ACHN (cell line): ENCODE measurements at places on chromosomes 7 and 10.

GRCh38 chr10:129098517-129098916 lies 368.5 kb upstream of the MGMT start:
- DNase-seq, result no peak

- peak; percentile 46 for DNase-seq
These were observed 42.8 kb upstream of the PRSS58 start for GRCh38 chr7:142300689-142301088.

- no peak for DNase-seq
These were observed 203.0 kb upstream of the MDFIC start for GRCh38 chr7:114718861-114719260.

DNA sequence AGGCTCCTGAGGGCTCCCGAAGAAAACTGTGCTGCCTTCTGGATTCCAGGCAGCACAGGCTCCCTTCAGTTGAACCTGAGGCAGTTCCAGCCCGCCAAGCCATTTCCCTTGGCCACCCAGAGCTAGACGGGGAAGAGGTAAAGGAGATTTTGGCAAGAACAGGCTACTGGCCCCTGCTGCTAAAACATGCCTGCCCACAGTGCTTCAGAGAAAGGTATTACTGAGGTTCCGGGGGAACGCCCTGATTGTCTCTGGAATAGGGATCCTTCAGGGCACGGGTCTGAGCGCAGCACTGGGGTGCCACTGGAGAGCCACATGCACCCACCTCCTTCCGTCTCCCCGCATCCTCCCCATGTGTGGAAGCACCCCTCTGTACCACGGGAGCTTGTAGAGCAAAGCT lies 247.4 kb downstream of the BAMBI start:
- no peak for DNase-seq

- no peak for DNase-seq
These were observed 560.1 kb downstream of the PARD3 start for GRCh38 chr10:34255035-34255434.

GRCh38 chr7:88386665-88387156 lies 80.0 kb upstream of the STEAP4 start:
- no peak for DNase-seq

- DNase-seq, result peak; percentile 100
These were observed 143.2 kb downstream of the JAZF1 start for GRCh38 chr7:28037220-28038010.

- no peak for DNase-seq
These were observed 175.5 kb upstream of the PLXDC2 start for GRCh38 chr10:19640566-19641263.

DNA sequence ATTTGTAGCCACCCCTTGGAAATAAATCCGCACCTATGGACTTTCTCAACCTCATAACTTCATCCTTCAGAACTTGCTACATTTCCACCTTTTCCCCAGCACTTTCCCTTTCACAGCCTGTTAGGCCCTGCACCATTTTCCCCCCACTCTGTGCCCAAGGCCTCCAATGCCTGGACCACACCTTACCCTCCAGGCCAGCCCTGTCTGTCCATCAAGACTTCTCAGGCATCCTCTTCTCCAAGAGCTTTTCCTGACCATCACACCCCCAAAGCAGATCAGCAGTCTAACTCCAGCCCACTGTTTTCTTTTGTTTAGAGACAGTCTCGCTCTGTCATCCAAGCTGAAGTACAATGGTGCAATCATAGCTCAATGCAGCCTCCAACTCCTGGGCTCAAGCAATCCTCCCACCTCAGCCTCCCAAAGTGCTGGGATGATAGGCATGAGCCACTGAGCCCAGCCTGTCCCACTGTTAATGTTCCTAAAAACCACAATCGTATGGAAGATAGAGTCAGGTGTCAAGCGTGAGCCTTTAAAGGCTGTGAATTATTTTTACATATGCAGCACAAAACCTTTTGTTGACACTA lies 116.8 kb downstream of the PARD3 start:
- peak; percentile 42 for DNase-seq

DNA sequence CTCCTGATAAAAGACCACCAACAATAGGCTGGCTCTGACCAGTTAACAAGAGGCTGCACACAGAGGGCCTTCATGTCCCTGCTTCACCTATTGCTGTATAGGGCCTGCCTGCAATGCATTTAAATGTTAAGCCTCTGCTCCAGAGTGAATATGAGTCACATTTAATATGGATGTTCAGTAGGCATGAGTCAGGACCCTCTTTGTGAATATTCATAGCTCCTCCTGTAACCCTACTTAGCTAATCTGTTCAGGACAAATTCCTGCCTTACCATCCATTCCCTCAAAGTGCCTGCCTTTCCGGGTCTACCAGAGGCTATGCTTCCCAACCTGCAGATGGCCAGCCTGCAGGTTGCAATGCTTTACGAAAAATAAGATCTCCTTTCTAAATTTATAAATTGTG lies 32.5 kb downstream of the ARHGAP22 start:
- no peak for DNase-seq

- no peak for DNase-seq
These were observed 13.6 kb downstream of the EIF4EBP2 start for GRCh38 chr10:70417568-70417967.

GRCh38 chr7:94005753-94006152 lies 1.6 kb upstream of the BET1 start:
- DNase-seq, result no peak

DNA sequence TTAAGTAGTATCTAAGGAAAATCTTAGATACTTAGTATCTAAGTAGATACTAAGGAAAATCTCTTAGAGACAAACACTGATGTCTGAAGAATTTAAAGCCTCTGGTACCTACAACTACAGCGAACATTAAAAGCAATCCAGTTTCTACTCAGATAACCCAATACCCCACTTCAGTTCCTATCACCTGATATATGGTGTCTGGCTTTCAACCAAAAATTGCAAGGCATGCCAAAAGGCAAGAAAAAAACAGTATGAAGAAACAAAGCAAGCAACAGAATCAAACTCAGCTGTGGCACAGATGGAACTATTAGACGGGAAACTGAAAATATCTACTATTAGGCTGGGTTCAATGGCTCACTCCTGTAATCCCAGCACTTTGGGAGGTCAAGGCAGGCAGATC lies 31.1 kb downstream of the ARHGAP12 start:
- DNase-seq, result no peak

DNA sequence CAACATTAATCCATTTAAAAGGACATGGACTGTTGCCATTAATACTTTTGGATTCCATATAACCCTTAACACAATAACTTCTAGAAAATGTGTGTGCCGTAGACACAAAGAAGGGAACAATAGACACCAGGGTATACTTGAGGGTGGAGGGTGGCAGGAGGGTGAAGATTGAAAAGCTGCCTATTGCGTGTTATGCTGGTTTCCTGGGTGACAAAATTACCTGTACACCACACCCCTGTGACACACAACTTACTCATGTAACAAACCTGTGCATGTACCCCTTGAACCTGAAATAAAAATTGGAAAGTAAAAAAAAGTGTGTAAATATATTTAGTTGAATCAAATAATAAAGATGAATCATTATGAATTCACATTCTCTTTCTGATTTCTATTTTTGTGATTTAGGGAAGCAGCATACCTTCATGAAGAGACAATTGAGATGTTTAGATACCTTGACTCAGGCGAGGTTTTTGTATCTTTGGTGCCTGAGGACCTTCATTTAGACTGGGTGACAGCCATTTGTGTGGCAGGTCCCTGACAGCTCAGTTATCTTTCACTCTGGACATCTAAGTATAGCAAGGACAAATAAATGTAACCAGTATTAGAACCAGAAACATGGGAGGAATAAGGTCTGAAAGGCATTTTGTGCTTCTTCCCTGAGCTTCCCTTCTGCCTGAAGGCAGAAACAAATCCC lies 28.7 kb downstream of the GIMAP8 start:
- no peak for DNase-seq

DNA sequence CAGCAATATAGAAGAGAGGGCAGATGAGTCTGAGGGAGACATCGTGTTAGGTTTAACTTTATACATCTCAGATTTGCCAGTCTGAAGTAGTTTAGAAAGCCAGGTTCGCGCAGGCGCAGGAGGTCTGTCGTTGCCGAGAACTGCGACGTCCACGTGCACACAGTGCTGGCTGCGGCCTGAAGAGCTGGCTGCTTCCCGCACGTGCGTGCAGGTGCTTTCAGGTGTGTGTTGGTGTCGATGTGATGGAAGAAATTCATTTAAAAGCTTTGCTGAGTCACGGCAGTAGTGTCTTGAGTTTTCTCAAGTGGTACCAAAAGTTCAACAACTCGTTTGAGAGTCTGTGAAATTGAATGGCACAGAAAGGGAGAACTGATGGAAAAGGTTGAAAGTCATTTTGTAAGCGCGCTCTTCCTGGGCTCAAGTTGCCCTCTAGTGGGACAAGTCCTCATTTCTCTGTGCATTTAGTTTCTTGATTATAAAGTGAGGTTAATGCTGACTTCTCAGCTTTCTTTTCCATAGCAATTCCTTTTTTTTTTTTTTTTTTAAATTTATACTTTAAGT lies 18.6 kb downstream of the WDR37 start:
- no peak for DNase-seq
